H4 (cell line): ENCODE measurements at places on chromosomes 7 and 10. TPM values are rescaled to one million over a fixed set of nuclear protein-coding genes. Genes with fewer than 3 reads are reported as not detected.

Gene APBB1IP
- total RNA-seq, result not detected in 2 replicates

Gene OR6B1
- total RNA-seq, result not detected in 2 replicates

Gene OR6V1
- total RNA-seq, result not detected in 2 replicates

Gene CPEB3
- 0.16 and 0.56 TPM in 2 replicates for total RNA-seq

Gene DAGLB
- total RNA-seq, result 16.2 and 29.2 TPM in 2 replicates

Gene FBXW4
- 7.1 and 7.7 TPM in 2 replicates for total RNA-seq

Gene TRIM74
- not detected in 2 replicates for total RNA-seq

Gene ZP3
- 0.97 and 1.7 TPM in 2 replicates for total RNA-seq

Gene TRIM73
- total RNA-seq, result 0.15 TPM in 1 of 2 replicates, not detected in the other

Gene POM121L12
- total RNA-seq, result not detected in 2 replicates

Gene LIPM
- not detected in 2 replicates for total RNA-seq

Gene SDHAF3
- total RNA-seq, result 48.2 and 62.1 TPM in 2 replicates

Gene KMT2C
- 10.1 and 11.0 TPM in 2 replicates for total RNA-seq

Gene COL1A2
- 0.46 and 2.2 TPM in 2 replicates for total RNA-seq

Gene ZDHHC16
- 38.5 and 49.4 TPM in 2 replicates for total RNA-seq

Gene OPALIN
- total RNA-seq, result not detected in 2 replicates

Gene OR2A5
- not detected in 2 replicates for total RNA-seq

Gene ADARB2
- 0.21 TPM in 1 of 2 replicates, not detected in the other for total RNA-seq

Gene CYP2C19
- total RNA-seq, result not detected in 2 replicates

Gene RNLS
- total RNA-seq, result 0.18 and 0.35 TPM in 2 replicates

Gene EIF5AL1
- total RNA-seq, result 0.68 and 0.81 TPM in 2 replicates

Gene DDC
- not detected in 2 replicates for total RNA-seq

Gene GIMAP6
- total RNA-seq, result 0.41 and 0.56 TPM in 2 replicates

Gene GRM3
- not detected in 2 replicates for total RNA-seq

Gene UPK3BL1
- total RNA-seq, result 0.27 and 7.2 TPM in 2 replicates

Gene XRCC2
- 4.4 and 6.8 TPM in 2 replicates for total RNA-seq

Gene KCNMA1
- total RNA-seq, result 8.0 and 8.4 TPM in 2 replicates

Gene RPEL1
- 0.08 TPM in 1 of 2 replicates, not detected in the other for total RNA-seq

Gene TMEM270
- total RNA-seq, result 0.21 TPM in 1 of 2 replicates, not detected in the other

Gene CFAP70
- total RNA-seq, result 0.18 and 0.54 TPM in 2 replicates

Gene CSGALNACT2
- total RNA-seq, result 1.6 and 3.9 TPM in 2 replicates

Gene DEPP1
- total RNA-seq, result 31.7 and 44.2 TPM in 2 replicates

Gene OR2A1
- not detected in 2 replicates for total RNA-seq

Gene PNLIP
- not detected in 2 replicates for total RNA-seq

Gene GNAT3
- 0.08 TPM in 1 of 2 replicates, not detected in the other for total RNA-seq

Gene PARD3
- 18.3 and 19.3 TPM in 2 replicates for total RNA-seq

Gene AKR1E2
- not detected in 2 replicates for total RNA-seq

Gene RAMP3
- total RNA-seq, result not detected in 2 replicates

Gene GHRHR
- total RNA-seq, result not detected in 2 replicates

Gene PPA1
- total RNA-seq, result 301 and 357 TPM in 2 replicates

Gene ZYX
- total RNA-seq, result 31.2 and 43.3 TPM in 2 replicates

Gene DIP2C
- 2.2 and 2.3 TPM in 2 replicates for total RNA-seq

Gene DCLRE1A
- 10.2 and 14.7 TPM in 2 replicates for total RNA-seq

Gene ZNF853
- total RNA-seq, result 2.8 and 3.7 TPM in 2 replicates

Gene BMPR1A
- total RNA-seq, result 29.3 and 32.2 TPM in 2 replicates

Gene SFTPA1
- not detected in 2 replicates for total RNA-seq

Gene LFNG
- total RNA-seq, result 11.0 and 14.7 TPM in 2 replicates

Gene ANK3
- 9.1 and 10.2 TPM in 2 replicates for total RNA-seq

Gene LHFPL3
- total RNA-seq, result 0.43 TPM in 1 of 2 replicates, not detected in the other

Gene PTPRZ1
- total RNA-seq, result 0.02 and 0.39 TPM in 2 replicates

Gene KAT6B
- 3.1 and 4.9 TPM in 2 replicates for total RNA-seq

Gene MSS51
- 0.12 TPM in 1 of 2 replicates, not detected in the other for total RNA-seq

Gene ETV1
- total RNA-seq, result 19.3 and 26.3 TPM in 2 replicates

Gene MUC12
- 0.54 and 1.0 TPM in 2 replicates for total RNA-seq

Gene SLC16A9
- 7.2 and 13.7 TPM in 2 replicates for total RNA-seq

Gene HMX3
- 0.45 TPM in 1 of 2 replicates, not detected in the other for total RNA-seq

Gene SEC61G
- 1,536 and 1,603 TPM in 2 replicates for total RNA-seq
